Calu3 (cell line): ENCODE measurements at places on chromosomes 16 and 17. TPM values are rescaled to one million over a fixed set of nuclear protein-coding genes. Genes with fewer than 3 reads are reported as not detected.
A peak's percentile ranks its signal among the peaks of the same experiment; 100 is the strongest.

- DNase-seq = no peak
Observed at GRCh38 chr16:71584543-71585317, 7.8 kb upstream of the TAT start.

DVL2 gene
- total RNA-seq = 44.8 and 45.7 TPM in 2 replicates

GRCh38 chr17:76378548-76379274 is 5.7 kb upstream of the SPHK1 start:
- DNase-seq = no peak

DNA sequence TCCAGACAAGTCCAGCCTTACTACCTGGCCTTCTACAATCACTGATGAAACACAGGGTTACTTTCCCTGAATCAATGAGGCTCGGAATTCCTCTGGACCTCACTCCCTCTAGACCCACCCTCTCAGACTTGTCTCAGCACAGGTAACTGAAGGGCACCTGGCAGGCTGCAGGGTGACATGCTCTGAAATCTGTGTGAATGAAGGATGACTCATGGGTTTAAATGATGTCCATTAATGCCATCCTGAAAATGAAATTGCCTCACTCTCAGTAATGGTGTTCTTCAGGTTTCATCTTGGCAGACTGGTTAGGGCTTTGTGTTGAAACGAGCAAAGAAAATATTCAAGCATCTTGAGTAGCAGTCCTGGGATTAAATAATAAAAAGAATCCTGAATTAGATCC is 134.4 kb downstream of the MAF start:
- no peak for DNase-seq

DNA sequence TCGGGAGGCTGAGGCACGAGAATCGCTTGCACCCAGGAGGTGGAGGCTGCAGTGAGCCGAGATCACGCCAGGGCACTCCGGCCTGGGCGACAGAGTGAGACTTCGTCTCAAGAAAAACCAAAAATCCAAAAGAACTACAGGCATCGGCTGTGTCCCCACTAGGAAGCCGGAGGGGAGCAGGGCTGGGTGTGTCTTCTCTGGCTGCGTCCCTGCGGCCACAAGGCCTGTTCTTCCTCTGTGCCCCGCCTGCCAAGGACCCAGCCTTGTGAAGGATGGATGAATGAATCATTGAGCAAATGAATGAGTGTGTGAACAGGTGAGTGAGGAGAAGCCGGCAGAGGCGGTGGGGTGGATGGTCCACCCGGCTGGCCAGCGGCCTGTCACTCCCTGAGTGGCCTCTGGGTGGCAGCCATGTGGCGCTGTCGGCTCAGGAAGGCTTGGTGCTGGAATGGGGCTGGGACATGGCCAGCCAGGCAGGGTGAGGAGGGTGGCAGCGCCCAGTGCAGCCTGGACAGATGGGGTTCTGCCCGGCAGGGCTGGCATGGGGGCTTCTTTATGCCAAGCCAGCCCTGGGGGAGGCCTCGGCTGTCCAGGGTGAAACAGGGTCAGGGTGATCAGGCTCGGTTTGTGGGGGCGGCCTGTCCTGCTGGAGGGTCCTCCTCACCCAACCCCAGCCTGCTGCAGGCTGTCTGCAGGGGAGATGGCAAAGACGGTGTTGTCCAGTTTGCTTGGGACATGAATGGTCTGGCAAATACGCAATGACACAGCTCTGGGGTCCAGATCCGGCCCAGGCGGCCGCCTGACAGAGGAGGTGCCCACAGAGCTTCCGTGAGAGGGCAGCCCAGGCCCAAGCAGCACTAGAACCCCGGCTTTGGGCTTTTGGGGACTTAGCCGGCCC is 21.7 kb downstream of the SLC25A10 start:
- DNase-seq = peak; percentile 94
